ENCODE measurements at places on chromosomes 13 and 19. TPM values are rescaled to one million over a fixed set of nuclear protein-coding genes. Genes with fewer than 3 reads are reported as not detected.

DNA sequence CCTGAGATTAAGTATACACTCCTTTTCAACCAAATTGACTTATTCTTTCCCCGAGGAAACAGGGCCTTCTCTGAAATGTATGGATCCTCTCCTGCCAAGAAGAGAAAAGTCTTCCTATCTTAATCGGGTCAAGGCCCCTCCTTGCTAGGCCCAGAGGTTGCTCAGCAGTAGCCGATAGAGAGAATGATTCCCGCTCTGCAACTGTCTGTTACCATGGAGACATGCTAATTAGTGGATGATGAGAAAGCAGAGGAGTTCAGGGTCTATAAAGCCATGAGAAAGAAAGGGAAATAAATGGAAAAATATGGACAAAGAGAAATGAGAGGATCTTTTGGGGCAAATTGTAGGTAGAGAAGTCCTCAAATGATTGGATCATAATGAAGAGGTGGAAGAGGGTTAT, 103.5 kb downstream of the POU4F1 start:
- no peaks in the 10 kb centered on the region for H3K27me3 ChIP-seq
- no peak for DNase-seq
- no peak overlapping the region for H3K4me3 ChIP-seq
- H3K27ac ChIP-seq: no peak overlapping the region
- H3K4me1 ChIP-seq: no peaks in the 10 kb centered on the region

DNA sequence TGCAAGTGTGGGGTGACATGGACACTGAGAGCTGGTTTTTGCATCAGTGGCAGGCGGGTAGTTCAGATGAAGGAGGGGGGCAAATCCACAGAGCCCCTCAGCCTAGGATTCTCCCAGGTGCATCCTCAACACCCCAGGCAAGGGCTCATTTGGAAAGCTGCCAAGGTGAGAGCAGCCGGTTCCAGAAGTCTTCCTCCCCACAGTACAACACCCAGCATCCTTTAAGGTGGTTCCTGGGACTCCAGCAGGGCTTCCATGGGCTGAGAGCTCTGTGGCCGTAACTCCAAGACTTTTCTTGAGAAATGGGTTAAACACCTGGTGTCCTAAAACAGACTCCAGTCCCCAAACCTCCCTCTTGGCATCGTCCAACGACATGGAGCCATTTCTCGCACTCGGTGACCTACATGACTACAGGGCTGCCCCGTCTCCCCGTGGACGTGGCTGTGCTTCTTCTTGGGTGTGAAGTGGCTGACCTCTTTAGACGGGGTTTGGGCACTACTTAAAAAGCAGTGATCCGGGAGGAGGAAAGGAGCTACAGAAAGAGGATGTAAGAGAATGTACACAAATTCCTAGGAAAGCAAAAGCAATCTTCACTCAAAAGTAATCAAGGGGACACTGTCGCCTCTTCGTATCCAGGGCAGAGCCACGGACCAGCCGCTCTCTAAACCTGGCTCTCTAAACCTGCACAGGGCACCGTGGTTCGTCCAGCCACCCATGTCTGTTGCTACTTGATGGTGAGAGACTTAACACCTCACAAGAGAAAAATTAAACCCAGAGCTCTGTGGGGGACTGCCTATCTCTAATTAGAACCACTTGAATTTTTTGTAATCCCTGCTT, 25.5 kb downstream of the RANBP3 start:
- peaks cover 65% of the 10 kb centered on the region for H3K4me1 ChIP-seq
- no peak overlapping the region for H3K4me3 ChIP-seq
- no peaks in the 10 kb centered on the region for H3K27me3 ChIP-seq
- H3K27ac ChIP-seq: no peak overlapping the region
- peaks cover 18% of the 10 kb centered on the region for H3K36me3 ChIP-seq

The CBARP gene
- 2.0 TPM for polyA plus RNA-seq

- H3K4me1 ChIP-seq: peaks cover 3% of the 10 kb centered on the region
- no peak overlapping the region for H3K4me3 ChIP-seq
- no peak for DNase-seq
- H3K36me3 ChIP-seq: no peaks in the 10 kb centered on the region
Observed at GRCh38 chr13:59748046-59748445, 415.7 kb downstream of the DIAPH3 start.

DNA sequence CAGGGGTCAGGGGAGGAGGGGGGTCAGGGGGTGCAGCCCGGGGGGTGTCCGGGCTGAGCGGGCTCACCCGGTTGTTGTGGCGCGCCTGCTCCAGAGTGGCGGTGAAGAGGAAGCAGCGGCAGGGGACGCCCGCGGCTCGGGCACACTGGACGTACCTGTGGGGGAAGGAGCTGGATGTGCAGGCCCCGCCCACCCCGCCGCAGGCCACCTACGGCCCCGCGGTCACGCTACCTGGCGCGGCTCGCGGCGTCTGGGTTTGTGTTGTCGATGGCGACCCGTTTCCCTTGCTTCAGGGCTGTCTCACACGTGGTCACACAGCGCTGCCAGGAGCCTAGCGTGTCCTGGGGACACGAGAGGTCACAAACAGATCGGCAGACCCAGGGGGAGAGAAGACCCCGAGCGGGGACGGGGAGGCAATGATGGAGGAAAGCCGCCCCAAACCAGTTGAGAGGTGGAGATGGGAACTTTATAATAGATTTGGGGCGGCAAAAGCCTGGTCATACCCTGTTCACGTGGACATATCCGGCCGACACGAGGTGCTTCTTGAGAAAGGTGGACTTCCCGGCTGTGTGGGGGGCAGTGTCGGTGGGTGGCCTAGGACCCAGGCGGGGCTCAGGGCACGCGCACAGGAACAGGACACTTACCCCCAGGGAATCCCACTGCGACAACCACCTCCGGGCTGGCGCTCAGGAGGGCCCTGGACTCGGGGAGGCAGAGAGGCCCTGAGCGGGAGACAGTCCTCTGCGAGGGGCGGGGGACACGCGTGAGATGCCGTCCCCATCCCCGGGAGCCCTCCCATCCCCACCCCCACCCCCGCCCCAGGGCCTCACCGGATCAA, 5.6 kb downstream of the PNKP start:
- H3K27ac ChIP-seq: no peak overlapping the region
- no peaks in the 10 kb centered on the region for H3K27me3 ChIP-seq
- no peak for DNase-seq
- H3K4me3 ChIP-seq: no peak overlapping the region
- H3K36me3 ChIP-seq: peaks cover 67% of the 10 kb centered on the region
- peaks cover 11% of the 10 kb centered on the region for H3K4me1 ChIP-seq

GRCh38 chr19:29016926-29017760, 195.8 kb downstream of the UQCRFS1 start:
- no peak for DNase-seq
- H3K27me3 ChIP-seq: peaks cover 2% of the 10 kb centered on the region
- no peaks in the 10 kb centered on the region for H3K4me1 ChIP-seq

The RASA3 gene
- 8.3 TPM for polyA plus RNA-seq

GRCh38 chr19:4593409-4593851, 33.9 kb upstream of the SEMA6B start:
- no peaks in the 10 kb centered on the region for H3K36me3 ChIP-seq
- DNase-seq: no peak
- H3K4me1 ChIP-seq: no peaks in the 10 kb centered on the region
- peaks cover 34% of the 10 kb centered on the region for H3K27me3 ChIP-seq

DNA sequence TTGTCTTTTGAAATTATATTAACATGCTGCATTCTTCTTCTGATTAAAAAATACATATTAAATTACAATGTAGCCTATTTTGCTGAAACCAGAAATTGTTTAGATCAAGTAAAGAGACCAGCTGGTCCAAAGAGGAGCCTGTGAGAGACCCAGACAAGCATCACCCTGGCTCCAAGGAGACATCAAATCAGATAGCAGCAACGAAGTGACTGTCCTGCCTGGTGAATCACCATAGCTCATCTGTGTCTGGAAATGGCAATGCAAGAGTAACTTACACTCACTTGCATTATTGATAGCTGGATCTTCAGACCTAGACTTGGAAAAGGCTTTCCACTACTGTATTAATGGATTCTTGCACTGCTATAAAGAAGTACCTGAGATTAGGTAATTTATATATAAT, 169.1 kb downstream of the KCTD12 start:
- H3K27me3 ChIP-seq: no peaks in the 10 kb centered on the region
- H3K36me3 ChIP-seq: no peaks in the 10 kb centered on the region
- H3K4me1 ChIP-seq: no peaks in the 10 kb centered on the region
- H3K4me3 ChIP-seq: no peak overlapping the region

- peaks cover 14% of the 10 kb centered on the region for H3K4me1 ChIP-seq
- peaks cover 34% of the 10 kb centered on the region for H3K27me3 ChIP-seq
- no peak overlapping the region for H3K4me3 ChIP-seq
- peaks cover 4% of the 10 kb centered on the region for H3K36me3 ChIP-seq
- DNase-seq: no peak
Observed at GRCh38 chr19:46014534-46014933, 8.3 kb downstream of the PGLYRP1 start.

The SLAIN1 gene
- polyA plus RNA-seq: 9.0 TPM

The CEACAM3 gene
- polyA plus RNA-seq: 0.36 TPM

The XRCC1 gene
- polyA plus RNA-seq: 47.4 TPM

DNA sequence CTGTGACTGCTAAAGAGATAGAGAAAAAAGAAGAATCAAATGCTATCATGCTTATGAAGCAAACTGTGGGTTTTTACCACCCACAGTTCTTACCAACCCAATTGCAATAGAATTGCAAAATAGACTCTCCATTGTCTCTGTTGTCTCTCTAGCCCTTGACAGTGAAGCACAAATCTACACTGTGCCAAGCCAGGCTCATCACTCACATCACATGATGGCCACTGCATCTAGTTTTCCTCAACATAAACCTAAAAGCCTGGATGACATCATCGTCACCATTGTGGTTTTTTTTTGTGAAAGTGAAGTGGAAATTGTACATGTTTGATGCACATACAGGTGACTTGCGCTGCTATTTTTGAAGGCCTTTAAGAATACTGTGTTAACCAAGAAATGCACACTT, 56.1 kb downstream of the KL start:
- no peaks in the 10 kb centered on the region for H3K36me3 ChIP-seq
- no peak overlapping the region for H3K27ac ChIP-seq
- H3K4me1 ChIP-seq: peaks cover 22% of the 10 kb centered on the region
- no peak for DNase-seq
- H3K4me3 ChIP-seq: no peak overlapping the region

The PDE4C gene
- 1.2 TPM for polyA plus RNA-seq
